ENCODE measurements at places on chromosomes 11 and 22.

GRCh38 chr11:95248666-95249467, 17.9 kb upstream of the SESN3 start:
- no peak for DNase-seq

DNA sequence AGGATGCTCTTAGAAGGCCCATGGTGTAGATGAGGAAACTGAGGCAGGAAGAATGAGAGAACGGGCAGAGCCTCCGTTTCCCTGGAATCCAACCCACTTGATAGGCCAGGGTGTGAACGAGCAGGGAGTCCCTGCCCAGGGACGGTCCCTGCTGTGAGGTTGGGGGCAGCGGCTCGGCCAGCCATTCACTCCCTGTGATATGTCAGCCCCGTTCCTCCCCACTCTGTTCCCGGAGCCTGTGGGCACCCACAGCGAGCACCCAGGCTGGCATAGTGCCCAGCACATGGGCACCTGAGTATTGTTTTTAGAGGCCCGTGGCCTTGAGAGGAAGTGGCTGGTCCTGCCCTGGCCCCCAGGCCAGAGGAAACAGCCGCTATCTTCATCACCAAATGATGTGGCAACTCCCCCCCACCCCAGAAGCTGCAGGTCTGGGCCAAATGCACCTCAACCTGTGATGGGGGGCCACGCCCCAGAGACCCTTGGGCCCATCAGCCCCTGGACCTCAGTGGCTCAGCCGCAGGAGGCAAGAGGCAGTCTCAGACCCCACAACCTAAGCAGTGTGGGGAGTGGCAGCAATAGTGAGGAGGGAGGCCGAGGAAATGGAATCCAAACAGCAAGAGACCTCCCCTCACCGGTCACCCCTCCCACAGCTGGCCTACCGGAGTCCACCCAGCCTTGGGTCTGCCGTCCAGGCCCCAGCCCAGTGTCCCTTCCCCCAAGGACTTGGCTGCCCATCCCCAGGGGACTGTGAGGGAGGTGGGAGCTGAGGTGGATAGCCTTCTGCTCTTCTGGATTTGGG, 2.1 kb downstream of the ALDH3B1 start:
- DNase-seq = no peak

DNA sequence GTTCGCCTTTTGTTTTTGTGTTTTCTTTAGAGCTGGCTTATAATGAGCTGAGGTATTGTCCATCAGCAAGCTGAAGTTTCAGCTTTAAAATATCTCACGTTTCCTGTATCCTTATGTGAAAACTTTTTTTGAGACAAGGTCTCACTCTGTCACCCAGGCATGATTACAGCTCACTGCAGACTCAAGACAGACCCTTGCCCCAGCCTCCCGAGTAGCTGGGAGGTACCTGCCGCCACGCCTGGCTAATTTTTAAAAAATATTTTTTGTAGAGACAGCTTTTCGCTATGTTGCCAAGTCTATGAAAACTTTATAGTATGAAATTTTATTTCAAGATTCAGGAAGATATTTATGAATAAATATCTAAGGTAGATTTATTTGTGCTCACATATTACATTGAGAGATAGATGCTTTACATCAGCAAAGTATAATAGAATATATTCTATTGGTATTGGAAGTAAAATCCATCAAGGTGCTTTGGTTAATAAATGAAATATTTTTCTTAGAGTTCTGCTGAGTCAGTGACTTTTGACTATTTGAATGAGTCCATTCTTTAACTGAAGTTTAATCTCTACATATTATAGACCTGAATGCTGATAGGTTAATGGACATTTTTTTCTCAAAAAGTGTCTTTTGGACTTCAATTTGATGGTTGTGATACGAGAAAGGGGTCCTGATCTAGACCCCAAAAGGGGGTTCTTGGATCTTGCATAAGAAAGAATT, 10.2 kb downstream of the KREMEN1 start:
- no peak for DNase-seq

DNA sequence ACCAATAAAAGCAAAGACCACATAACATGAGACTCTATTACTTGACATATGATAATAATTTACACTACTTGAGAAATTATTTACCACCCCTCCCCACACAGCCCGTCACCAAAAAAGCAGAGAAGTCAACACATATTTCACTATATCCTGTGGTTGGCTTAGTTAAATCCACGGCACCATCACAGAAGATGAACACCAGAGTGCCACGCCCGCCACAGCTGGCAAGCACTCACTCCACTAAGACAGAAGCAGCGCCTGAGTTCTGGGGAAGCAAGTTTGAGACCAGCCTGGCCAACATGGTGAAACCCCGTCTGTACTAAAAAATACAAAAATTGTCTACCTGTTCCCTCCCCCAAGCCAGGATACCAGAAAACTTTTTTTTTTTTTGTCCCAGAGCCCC, 53.1 kb downstream of the PACSIN2 start:
- DNase-seq = no peak

- DNase-seq = no peak
Observed at GRCh38 chr22:47624252-47625012, 862.0 kb downstream of the TBC1D22A start.

DNA sequence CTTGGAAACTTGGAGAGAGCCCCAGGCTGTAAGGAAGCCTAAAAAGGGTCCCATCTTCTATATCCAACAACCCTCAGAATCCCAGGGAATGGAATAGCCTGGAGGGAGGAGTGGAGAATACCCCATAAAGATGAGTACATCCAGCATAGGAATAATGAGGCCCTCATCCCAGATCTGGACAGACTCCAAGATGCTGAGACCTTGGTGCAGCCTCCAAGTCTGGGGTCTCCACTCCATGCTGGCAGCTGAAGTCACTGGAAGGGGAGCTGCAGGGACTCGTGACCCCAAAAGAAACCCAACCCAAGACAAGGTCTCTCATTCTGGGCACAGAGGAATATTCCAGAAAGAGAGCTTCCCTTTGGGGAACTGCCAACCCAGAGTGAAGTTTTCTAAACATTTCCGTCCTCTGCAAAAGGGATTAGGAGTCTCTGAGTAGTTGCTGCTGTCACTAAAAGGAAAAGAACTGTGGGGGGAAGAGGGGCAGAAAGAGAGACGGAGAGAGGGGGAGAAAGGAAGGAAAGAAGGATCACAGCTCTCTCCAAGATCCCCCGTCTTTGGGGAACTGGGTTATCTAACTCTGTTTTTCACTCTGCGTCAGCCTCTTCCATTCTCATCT, 589 bp downstream of the SCGB1A1 start:
- DNase-seq = no peak

DNA sequence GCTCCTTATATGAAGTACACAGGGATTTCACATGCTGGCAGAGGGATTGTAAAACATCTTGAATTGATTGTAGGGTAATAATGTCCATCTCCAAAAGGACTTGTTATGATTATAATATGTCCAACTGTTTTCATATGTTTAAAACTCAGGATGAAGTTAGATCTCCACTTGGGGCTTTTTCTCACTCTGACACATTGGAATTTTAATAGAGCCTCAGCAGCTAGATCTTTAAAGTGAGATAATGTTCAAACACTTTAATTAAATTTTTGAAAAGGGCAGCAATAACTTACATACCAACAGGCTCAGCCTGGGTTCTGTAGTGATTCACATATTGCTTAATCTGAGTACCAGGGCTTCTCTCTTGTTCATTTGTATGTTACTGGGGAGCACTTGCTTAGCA, 152.1 kb downstream of the NELL1 start:
- no peak for DNase-seq

GRCh38 chr11:123704341-123704740, 37.1 kb downstream of the ZNF202 start:
- DNase-seq = no peak

GRCh38 chr11:33864479-33864878, 27.4 kb downstream of the LMO2 start:
- DNase-seq = no peak

Data from stimulated activated CD4-positive, alpha-beta T cell treated with anti-CD3 and anti-CD28 coated beads, TNF-alpha, amount 100 ng/mL, for 48 hours (primary cell).